NCI-H2029 treated with DMSO at 0.1 percent for 48 hours (cell line): ENCODE measurements at places on chromosomes 4 and X.

DNA sequence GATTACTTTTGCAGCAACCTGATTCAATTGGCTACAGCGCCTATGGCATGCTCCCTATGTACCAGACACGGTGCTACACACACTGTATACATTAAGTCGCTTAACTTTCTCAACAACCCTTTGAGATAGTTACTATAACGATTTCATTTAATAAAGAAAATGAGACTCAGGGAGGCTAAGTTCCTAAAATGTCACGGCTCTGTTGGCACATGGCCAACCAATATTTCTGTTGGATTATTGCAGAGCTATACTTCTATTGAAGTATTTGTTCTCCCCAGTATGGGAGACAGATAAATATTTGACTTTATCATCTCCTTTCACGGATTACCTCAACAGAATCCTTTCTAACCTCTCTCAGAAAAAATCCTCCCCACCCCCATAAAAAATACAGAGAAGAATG lies 25.3 kb downstream of the CLNK start:
- DNase-seq = no peak

DNA sequence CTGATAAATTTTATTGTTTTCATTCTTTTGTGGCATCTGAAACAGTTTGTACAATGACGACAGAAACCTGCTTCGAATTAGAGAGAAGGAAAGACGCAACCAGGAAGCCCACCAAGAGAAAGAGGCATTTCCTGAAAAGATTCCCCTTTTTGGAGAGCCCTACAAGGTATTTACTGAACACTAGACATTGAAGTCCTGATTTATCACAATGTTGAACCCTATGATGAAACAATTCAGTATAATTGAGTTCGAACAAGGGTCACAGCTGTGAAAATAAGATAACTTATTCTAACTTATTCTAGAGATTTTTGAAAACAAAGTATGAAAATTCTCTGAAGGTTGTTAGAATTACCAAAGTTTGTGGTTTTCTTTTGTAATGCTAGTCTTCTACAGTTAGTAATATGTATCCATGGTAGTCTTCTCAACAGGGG lies 111.3 kb downstream of the AFF1 start:
- DNase-seq = no peak

- DNase-seq = no peak
Observed at GRCh38 chr4:174520660-174521059, 1.6 kb downstream of the HPGD start.

- no peak for DNase-seq
Observed at GRCh38 chr4:3115637-3116270, 41.3 kb downstream of the HTT start.

GRCh38 chrX:154059729-154060245 lies 37.7 kb downstream of the MECP2 start:
- no peak for DNase-seq

GRCh38 chrX:65745992-65746391 lies 78.5 kb downstream of the MSN start:
- DNase-seq = no peak

DNA sequence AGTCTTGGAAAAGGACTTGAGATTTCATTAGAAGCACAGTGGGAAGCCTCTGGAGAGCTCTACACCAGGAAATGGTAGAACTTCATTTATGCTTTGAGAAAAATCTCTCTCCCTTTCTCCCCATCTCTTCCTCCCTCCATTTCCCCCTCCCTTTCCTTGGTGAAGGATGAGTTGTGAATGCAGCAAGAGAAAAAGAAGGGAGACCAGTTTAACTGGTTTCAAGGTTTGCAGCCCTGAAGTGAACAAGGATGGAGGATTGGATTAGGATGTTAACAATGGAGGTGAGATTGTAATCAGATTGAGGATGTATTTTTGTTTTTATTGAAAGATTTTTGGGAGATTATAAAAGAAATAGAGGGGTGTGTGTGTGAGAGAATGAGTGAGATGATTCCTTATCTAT lies 99.5 kb downstream of the ANK2 start:
- DNase-seq = no peak

- DNase-seq = no peak
Observed at GRCh38 chrX:107710617-107711391, 64.8 kb downstream of the TSC22D3 start.

DNA sequence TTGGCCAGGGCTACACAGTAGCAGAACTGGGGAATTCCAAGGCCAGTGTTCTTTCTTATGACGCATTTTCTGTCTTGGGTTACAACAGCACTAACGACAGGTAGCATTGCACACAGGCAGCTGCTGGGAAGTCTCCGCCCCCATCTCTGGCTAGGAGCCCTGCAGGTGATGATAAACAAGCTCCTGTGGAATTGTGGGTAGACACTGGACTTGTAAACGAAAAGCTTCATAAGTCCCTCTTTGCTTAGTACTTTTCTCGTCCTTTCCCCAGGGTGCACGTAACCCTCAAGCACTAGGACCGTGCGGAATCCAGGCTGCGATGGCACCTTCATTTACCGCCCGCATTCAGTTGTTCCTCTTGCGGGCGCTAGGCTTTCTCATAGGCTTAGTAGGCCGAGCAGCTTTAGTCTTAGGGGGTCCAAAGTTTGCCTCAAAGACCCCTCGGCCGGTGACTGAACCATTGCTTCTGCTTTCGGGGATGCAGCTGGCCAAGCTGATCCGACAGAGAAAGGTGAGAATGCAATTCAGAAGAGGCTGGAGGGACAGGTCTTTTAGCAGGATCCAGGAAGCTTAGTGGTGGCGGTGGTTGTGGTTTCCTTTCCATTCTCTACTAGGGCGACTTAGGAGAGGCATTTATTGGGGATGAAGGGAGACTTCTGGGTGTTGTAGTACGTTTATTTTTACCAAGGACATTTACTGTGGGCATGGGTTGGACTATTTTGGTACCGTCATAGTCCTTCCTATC lies at the start of gene FAAH2:
FAAH2 (plus strand) TSS at position 200 of the 745 bp plus-strand sequence; CDS start at position 320, 120 bp downstream.
- DNase-seq = peak; percentile 68

DNA sequence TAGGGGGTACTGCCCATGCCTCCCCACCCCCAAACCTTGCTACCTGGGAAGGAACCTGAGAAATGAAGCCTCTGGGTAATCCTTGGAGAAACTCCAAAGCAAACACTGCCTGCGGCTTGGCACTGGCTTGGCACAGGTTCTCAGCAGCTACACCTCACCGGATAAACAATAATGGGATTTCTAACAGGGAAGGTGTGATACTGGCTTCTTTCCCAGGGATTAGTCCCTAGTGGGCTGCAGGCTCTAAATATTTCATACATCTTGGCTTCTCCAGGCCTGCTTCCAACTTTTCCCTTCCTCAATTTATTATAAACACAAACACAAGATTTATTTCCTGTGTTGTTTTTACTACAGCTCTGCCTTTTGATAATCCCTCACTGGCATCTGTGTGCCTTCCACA lies 12.5 kb downstream of the SEC24D start:
- peak; percentile 89 for DNase-seq

DNA sequence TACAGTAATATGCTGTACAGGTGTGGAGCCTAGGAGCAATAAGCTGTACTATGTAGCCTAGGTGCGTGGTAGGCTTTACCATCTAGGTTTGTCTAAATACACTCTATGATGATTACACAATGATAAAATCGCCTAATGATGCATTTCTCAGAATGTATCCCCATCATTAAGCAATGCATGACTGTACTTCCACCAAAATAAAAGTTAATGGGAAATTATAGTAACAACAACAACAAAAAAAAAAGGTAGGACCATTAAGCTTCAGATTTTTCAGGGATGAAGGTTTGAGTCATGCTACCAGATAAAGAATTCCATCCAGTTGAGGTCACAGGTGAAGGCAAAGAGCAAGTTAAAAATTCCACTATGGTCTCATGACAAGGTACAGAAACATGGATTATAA lies 68.2 kb downstream of the MAGEA10 start:
- no peak for DNase-seq

DNA sequence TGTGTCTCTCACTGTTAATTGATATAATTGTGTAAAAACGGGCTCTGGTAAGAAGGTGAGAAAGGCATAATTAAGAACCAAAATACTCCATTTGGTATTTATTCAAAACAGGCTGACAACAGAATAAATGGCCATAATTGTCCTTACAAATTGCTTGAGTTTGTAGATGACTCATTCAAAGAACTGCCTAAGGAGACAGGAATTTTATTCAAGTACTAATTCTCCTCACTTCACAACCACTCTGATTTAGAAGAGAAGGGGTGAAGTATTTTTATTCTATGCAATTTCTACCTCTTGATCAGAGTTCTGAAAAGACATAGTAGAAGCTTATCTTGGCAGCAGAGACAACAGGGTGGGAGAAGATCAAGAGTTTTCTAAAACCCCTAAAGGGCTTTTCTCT lies 43.1 kb downstream of the ATP11C start:
- no peak for DNase-seq

- no peak for DNase-seq
Observed at GRCh38 chr4:147173322-147173721, 227.7 kb upstream of the TTC29 start.

GRCh38 chrX:134933911-134934310 lies 56.9 kb upstream of the SMIM10 start:
- no peak for DNase-seq

GRCh38 chr4:110049951-110050925 lies 137.6 kb downstream of the EGF start:
- DNase-seq = no peak

- no peak for DNase-seq
Observed at GRCh38 chrX:50747471-50747900, 66.5 kb downstream of the SHROOM4 start.

DNA sequence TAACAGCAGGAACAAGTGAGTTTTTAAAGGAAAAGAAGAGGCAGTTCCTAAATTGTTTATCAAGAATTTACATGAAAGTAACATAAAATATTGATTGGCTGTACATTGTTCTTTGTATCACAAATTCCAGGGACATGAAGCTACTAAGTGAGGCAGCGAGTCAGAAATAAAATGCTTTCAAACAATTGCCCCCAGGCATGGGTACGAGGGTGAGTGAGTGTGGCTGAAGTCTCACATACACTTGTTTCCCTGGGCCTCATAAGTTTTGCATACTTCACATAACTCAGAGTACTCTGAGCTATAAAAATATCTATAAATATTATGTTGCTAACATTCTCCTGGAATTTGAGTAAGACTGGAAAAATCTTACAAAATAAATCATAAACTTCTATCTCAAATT lies 511.6 kb upstream of the PRKX start:
- no peak for DNase-seq

- no peak for DNase-seq
Observed at GRCh38 chrX:42398967-42399631, 378.9 kb downstream of the PPP1R2C start.

DNA sequence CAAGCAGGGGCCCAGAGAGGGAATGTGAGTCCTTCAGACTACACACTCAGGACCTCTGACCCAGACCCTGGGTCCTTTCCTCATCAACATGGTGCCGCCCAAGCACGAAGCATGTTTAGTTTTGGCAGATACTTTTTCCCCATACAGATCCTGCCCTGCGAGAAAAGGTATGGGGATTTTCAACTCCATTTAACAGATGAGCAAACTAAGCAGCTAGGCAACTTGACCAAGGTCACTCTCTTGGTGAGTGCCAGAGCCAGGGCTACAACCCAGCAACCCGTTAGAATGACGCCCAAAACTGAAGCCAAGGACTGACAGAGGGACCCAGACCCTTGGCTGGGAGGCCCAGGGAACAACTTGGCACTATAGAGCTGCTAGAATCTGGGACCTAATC lies 40.3 kb upstream of the MSX1 start:
- DNase-seq = no peak

- no peak for DNase-seq
Observed at GRCh38 chrX:39202641-39203040, 401.4 kb downstream of the MID1IP1 start.

DNA sequence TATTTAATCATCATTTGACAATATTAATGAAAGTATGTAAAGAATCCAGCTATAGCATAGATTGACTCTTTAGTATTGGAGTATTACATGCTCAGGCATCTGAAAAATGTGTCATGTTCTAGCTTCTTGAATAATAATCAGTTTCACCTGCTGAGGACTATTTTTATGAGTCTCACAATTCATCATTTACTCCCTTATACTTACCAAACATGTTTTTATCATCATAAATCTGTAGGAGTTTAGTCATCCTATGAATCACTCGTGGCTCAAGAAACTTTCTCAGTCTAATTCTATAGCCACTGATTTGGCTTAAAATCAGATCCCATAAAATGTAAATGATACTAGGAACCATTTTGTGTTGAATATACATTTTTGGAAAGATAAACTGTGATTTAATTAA lies 1616.1 kb downstream of the C4orf33 start:
- DNase-seq = no peak

DNA sequence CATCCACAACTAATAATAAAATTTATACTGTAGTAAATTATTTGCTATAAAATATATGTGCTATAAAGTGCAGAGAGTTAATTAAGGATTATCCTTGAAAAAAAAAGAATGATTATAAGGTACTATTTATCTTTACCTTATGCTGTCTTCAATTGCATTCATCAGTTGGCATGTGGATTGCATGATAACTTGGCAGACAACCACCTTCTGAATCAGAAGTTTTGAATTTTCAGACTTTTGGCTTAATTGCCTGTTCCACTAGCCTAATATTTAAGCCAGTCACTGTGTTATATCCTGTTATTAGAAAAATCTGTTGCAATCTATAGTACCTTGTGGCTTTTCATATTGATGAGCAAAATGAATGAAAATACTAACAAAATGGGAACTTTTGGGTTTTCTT lies 1040.3 kb upstream of the PCDH10 start:
- no peak for DNase-seq

DNA sequence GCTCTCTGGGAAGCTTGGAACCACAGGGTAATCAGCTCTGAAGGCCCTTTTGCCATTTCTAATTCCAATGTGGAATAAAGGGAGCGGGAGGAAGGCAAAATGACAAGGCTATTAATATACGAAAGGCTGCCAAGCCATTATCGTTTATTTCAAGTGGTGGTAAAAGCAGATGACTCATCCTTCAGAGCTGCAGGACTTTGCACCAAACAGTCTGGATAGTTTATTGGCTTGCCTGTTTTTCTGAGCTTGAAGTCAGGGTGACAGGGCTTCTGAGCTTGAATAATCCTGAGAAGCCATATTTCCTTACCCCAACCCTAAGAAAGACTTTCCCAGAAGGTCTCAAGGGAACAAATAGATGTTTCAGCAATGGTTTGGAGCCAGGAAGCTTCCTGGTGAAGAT lies 7.7 kb upstream of the GABRE start:
- DNase-seq = peak; percentile 16

DNA sequence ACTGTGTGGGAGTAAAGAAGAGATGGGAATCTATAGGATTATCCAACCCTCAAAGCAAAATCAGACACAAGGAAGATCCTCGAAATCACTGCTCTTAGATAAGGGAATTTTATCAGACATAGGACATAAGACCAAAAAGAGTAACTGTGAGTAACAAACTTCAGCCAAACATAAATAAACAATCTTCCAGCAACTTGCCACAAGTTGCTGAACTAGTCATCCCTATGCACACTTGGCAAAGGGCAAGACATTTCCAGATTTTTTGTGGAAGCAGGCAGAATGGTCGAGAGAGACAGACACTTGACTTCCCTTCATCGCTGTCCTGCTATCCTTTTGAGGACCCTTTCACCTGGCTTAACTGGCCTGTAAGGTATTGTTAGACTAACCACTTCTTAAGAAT lies 89.6 kb downstream of the KCNIP4 start:
- no peak for DNase-seq

DNA sequence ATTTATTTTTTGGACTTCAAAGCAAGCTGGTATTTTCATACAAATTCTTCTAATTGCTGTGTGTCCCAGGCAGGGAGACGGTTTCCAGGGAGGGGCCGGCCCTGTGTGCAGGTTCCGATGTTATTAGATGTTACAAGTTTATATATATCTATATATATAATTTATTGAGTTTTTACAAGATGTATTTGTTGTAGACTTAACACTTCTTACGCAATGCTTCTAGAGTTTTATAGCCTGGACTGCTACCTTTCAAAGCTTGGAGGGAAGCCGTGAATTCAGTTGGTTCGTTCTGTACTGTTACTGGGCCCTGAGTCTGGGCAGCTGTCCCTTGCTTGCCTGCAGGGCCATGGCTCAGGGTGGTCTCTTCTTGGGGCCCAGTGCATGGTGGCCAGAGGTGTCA lies 15.3 kb downstream of the FGFR3 start:
- no peak for DNase-seq
